ENCODE measurements at places on chromosomes 12 and 14.

DNA sequence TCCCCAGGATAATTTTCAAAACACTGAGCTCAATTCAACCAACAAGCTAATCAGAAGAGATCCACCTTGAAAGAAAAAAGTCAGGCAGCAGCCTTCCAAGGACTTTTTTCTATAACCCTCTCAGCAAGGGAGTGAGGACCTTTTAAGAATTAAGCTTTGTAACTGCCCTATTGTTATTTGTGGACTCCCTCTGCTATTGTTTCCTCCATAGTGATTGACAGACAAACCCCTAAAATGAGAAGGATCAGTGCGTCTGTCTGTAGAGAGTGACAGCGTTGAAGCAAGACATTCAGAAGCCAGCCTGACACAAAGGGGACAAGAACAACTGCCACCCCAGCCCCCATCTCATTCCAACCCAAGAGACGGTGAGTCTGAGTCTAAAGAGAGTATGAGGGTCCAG, 30.3 kb upstream of the BTG1 start:
- no peak for DNase-seq

DNA sequence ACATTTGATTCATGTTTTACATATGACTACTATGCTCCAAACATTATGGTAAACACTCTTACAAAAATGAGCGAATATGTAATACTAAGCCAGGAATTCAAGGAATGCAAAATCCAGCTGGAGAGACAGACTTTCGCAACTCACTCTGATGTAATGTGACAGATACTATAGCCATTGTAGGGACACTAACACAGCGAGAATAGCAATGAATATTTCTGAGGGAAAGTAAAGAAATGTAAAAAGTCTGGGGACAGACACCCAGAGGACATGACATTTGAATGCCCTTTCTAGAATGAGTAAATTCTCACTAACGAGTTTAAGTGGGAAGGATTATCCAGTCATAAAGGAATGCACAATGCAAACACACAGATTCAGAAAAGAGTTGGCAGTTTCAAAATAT, 121.9 kb downstream of the PIK3C2G start:
- DNase-seq = no peak

GRCh38 chr14:32469388-32470160, 140.5 kb downstream of the AKAP6 start:
- DNase-seq = peak; percentile 33

DNA sequence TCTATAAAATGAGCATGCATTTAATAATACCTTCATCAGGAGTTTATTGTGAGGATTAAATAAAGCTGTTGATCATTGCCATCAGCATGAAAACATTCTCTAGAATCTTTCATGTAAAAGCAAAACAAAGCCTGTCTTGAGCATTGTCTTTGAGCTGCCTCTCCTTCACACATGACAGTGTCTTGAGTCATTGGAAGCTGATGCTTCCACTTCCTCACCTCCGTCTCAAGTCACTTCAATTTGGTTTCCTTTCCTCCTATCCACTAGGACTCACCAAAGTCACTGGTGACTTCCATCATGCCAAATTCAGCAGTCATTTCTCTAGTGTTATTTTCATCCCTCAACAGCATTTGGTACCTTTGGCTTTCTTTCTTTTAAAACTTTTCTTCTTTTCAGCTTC, 31.6 kb upstream of the MYBPC1 start:
- DNase-seq = no peak

DNA sequence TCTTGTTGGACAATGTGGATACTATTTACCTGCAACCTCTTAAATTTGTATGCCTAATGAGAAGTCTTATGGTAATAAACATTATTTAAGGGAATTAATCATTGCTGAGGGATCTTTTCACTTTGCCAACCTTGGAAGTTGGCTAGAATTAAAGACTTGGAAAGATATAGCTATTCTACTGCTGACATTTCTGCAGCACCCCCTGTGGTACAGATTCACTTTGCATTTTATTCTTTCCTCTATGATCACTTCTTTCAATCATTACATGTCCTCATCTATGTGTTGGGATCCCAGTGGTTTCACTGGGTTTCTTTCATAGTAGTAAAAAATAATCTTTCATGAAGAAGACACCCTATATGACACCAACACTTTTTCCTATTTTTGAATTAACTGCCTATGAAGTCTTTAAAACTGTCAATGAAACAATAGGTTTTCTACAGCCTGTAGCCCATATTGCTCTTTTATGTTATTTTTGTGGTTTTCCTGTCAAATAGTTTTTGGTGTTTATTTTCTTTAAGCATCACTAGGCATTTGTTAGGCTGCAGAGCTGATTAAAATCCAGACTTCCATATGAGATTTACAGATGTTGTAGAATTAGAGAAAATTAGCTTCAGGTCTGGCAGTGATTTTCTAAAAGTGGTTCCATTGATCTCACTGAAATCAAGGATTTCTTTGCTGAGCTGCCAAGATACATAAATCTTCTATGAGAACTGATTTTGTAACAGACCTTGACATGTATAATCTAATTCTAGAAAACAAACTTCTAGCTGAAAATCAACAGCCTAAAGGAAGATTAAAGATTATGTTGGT, 256.1 kb downstream of the NAV3 start:
- no peak for DNase-seq

- no peak for DNase-seq
These were observed 824 bp upstream of the TARBP2 start for GRCh38 chr12:53500142-53500775.

DNA sequence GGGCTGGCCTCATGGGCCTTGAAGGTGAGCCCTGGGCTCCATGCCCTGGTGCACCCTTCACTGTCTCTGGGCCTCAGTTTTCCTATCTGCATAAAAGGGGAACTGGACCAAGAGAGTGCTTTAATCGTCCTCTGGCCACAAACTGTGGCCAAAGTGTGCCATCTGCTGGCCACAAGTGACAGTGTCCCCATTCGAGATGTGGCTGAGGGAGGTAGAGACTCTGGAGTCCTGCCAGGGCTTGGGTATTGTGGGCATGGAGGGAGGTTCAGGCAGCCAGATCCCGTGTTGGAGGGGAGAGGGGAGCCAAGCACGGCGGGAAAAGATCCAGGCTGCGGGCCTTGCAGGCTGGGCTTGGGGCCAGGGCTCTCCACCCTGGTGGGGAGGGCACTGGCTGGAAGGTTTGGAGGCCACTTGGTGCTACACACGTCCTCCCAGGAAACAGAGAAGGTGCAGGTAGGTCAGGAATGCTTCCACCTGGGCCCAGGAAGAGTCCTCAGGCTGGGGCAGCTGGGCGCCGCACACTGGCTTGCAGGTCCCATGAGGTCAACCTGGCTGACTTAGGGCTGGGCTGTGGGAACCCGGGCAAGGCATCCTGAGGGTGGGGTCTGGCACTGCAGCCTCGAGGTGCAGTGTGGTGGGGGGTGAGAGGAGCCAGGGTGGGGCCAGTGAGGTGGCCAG, 7.3 kb upstream of the KIF26A start:
- peak; percentile 46 for DNase-seq

DNA sequence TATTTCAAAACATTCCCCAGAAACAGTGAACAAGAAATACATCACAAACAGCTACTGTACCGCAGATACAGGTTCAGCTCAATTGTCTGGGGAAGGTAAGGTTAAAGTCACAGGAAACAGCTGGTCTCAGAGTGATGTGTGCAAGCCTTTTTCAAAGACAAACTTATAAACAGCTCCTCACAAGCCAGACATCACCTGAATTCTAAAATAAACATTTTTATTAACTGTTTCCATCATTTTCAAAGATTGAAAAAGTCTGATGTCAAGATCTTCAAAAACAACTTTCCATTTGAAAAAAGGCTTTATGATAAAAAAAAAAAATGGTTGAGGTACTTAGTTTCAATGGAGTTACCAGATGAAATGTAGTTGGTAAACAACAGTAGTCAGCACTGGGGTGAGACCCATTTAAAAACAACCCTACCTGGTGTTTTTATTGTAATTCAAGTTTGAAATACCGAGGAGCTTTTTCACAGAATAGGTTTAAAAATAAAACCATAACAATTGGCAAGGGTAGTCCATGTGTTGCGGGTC, 4.0 kb downstream of the BTG1 start:
- peak; percentile 21 for DNase-seq

DNA sequence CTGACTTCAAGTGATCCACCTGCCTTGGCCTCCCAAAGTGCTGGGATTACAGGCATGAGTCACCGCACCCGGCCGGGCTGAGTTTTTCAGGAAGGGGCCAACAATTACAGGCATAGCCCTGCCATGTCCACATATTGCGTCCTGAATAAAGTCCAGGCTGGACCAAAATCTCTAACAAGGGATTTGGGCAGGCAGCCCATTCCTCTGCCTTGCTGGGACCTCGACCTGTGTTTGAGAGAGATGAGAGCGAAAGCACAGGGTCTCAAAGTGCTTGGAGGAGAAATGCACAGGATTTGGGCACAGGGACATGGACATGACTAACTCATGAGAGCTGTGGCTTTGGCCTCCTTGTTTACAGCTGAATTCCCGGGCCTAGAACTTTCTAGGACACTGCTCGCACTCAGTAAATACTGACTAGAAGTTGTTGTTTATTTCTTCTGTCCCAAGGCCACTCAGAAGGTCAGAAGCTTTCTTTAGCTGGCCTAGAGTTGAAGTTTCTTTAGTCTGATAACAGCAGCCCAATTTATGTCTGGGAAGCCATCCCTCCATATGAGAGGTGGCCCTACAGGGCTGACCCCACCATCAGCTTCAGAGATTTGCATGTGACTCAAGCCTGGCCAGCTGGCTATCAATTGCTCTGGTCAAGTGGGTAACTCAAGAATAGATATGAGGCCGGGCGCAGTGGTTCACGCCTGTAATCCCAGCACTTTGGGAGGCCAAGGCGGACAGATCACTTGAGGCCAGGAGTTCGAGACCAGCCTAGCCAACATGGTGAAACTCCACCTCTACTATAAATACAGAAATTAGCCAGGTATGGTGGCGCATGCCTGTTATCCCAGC, 11.7 kb downstream of the CAMKK2 start:
- no peak for DNase-seq

- no peak for DNase-seq
These were observed 204.1 kb downstream of the CACNA1C start for GRCh38 chr12:2256915-2257314.

DNA sequence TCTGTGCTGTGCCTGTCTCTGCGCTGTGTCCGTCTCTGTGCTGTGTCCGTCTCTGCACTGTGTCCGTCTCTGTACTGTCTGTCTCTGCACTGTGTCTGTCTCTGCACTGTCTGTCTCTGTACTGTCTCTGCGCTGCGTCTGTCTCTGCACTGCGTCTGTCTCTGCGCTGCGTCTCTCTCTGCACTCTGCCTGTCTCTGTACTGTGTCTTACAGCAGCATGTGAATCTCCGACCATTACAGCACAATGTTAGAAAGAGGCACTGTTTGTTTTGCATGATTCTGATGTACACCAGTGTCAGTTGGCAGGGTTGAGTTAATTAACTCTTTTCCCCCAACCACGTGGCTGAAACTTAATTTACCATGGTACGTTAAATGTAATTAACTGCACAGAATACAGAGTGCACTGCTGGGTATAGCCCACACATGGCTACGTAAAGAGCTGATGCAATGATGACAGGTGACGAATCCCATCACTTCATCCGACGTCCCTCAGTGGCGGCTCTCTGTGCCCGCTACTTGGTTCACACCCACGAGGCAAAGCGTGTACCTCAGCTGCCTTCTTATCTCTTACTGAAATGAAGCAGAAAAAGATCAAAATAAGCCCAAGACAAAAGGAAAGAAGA, 127.7 kb upstream of the SFSWAP start:
- DNase-seq = no peak

GRCh38 chr12:26152507-26153102, 27.8 kb upstream of the BHLHE41 start:
- no peak for DNase-seq

GRCh38 chr14:103334644-103335622, 896 bp downstream of the EIF5 start:
- peak; percentile 38 for DNase-seq

DNA sequence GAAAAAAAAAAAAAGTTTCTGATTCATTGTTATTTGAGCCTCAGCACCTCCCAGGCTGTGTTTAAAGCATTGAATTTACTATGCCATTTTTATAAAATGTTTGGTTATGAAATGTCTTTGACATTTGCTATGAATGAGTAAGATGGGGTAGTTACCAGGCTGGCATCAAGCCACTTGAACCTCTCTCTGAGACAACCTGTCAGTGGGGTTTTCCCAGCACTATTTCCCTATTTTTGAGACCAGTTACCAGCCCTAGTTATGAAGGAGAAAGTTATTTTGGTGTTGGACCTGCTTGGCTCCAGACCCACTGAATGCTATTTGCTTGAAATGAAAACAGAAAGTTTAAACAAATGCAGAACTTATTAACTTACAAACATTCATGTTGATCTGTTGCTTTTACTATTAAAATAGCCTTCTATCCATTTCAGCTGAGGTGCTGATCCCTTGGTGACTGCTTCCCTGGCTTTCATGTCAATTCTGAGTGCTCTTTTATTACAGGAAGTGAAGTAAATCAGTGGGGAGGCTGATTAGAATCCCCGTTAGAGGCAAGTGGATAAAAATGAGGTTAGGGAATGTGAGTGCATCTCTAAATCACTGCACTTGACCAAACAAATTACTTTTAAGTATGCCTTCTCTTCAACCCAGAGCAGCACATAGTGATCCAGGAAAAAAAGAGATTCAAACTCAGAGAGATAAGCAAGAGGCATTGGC, 37.8 kb downstream of the LLPH start:
- DNase-seq = no peak

DNA sequence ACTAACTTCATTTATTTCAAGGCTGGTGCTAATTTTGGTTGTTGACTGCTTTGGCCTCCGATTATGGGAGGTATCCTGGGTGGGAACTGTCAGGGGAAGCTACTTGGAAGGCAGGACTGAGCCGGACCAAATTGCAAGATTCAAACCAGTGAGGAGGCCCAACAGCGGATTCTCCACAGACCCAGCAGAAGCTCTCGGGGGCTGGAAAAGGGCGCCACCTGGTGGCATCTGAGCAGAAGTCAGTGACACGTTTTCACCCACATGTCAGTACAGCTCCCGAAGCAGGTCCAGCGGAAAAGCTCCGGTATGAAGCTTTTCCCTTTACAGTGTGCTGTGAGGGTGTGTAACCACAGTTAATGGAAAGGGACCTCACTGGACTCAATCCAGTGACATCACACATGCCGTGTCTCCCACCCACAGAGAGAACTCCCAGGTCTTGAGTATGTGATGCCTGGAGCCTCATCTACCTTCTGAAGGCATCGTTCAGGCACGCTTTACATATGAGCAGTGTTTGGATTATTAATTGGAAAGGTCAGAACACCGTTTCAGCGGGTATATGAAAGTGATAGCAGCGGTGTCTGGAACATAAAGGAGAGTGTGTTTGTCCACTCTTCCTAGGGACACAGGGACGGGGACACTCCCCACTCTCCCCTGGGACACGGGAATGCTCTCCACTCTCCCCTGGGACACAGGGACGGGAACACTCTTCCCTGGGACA, 3.6 kb upstream of the P2RX2 start:
- peak; percentile 92 for DNase-seq

- DNase-seq = peak; percentile 57
These were observed 60.6 kb downstream of the FBXL14 start for GRCh38 chr12:1533602-1534304.

GRCh38 chr12:98594050-98594835, 757 bp downstream of the SLC25A3 start:
- peak; percentile 48 for DNase-seq

- DNase-seq = no peak
These were observed 102.5 kb downstream of the LGMN start for GRCh38 chr14:92645841-92646478.
